Suppressor macrophage treated with lipopolysaccharide for 4 hours (primary cell): ENCODE measurements at places on chromosomes 1 and 21.

- peak; percentile 50 for DNase-seq
These were observed 7.4 kb downstream of the AZIN2 start for GRCh38 chr1:33088119-33088906.

DNA sequence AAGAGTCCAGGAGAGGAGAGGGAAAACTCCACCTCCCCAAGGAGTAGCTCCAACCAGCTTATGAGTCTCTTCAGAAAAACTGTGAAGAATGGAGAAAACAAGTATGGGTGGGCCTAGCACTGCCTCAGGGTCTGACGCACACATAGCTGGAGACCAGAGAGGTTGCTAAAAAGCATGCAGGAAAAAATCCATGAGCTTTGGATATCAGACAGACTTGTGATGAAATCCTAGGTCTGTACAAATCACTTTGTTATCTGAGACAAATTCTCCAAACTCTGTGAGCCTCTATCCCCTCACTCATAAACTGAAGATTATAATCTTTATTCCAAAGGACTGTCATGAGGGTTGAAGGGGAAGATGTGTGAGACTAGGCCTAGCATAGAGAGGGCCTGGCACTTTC, 141.5 kb upstream of the FGGY start:
- DNase-seq: no peak

DNA sequence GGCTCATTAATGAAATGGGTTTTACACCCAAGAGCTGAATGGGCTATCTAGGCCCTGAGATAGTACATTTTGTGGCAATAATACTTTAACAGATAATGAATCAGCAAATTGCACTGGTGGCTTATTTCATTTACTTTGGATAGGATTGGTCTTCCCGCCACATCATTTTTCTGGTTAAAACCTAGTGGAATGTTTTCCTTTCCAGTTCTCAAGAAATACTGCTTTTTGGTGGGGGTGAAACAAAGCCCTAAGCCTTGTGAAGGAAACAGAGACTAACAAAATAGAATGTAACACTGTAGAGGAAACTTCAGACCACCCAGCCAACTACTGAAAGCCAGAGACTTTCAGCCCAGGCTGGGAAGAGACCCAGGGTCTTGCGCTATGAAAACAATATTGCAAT, 172.2 kb downstream of the HHIPL2 start:
- DNase-seq: no peak

DNA sequence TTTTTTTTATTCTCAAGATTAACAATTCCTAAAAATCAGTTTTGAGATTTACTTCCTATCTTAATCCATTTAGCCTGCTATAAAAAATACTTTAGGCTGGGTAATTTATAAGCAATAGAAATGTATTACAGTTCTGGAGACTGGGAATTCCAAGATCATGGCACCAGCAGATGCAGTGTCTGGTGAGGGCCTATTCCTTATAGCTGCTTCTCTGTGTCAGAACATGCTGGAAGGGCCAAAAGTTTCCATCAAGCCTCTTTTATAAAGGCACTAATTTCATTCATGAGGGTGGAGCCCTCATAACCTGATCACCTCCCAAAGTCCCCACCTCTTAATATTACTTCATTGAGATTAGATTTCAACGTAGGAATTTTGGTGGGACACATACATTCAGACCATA, 41.7 kb downstream of the RNF2 start:
- no peak for DNase-seq

- DNase-seq: no peak
These were observed at the start of gene KIRREL1 for GRCh38 chr1:157993147-157993917. Gene KIRREL1 (plus strand): TSS chr1:157993645. CDS start chr1:157993677, 32 bp downstream.

- peak; percentile 82 for DNase-seq
These were observed 126.7 kb upstream of the POU3F1 start for GRCh38 chr1:38173157-38173831.

GRCh38 chr1:64572222-64572900, 102.4 kb downstream of the CACHD1 start:
- no peak for DNase-seq

GRCh38 chr1:173415490-173415889, 61.6 kb upstream of the PRDX6 start:
- no peak for DNase-seq

DNA sequence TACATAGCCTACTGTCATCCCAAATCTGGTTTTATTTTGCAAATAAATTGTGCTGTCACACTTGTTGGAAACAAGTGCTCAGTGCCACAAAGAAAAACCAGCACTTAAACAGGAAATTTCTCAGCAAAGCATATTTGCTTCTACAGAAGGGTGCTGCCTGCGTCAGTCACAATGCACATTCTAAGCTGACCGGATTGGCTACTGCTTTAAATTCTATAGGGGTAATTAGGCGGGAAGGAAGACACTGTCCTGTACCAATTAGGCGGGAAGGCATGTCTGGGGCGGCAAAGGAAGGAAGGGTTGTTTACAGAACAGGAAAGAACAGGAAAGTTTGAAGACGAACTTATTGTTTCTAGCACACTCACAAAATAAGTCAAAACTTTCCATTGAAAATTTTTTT, 2.8 kb downstream of the IFI16 start:
- DNase-seq: peak; percentile 89

GRCh38 chr1:3599816-3600215, 11.5 kb downstream of the MEGF6 start:
- no peak for DNase-seq

GRCh38 chr1:69077198-69077597, 490.5 kb upstream of the LRRC7 start:
- no peak for DNase-seq

GRCh38 chr21:44333509-44334328, 5.5 kb downstream of the CFAP410 start:
- no peak for DNase-seq

DNA sequence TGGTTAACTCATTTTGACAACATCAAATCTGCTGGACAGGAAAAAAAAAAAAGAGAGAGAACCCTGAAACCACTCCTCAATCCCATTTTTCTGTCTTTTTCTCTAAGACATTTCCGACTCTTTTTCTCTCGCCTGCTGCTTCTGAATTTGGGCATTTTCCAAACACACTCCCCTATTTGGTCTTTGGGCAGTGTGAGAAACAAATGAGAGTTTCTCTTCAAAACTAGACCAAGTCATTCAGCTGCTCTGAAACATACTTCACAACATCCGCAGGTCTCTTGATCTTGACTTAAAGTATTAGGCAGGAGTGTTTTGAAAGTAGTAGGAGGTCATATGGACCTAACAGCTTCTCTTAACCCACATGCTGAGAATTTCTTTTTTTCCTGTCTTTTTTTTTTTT, 364.8 kb upstream of the ESRRG start:
- no peak for DNase-seq

DNA sequence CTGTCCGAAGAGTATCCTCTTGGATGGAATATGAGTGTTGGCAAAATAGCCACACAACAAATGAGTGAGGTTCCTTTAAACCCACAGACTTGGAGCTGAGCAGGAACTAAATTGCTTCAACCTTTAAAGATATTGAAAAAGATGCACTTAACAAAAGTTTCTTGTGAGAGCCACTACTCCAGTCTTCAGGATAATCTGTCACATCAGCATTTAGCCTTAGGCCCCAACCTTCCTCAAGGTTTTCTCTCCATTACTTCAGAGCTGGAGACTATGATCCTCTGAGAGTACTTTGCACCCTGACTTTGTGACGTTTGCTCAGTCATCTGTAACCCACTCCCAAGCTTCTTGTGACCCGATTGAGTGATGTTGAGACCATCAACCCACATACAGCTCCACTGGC, 212.8 kb downstream of the LRRC40 start:
- DNase-seq: no peak

DNA sequence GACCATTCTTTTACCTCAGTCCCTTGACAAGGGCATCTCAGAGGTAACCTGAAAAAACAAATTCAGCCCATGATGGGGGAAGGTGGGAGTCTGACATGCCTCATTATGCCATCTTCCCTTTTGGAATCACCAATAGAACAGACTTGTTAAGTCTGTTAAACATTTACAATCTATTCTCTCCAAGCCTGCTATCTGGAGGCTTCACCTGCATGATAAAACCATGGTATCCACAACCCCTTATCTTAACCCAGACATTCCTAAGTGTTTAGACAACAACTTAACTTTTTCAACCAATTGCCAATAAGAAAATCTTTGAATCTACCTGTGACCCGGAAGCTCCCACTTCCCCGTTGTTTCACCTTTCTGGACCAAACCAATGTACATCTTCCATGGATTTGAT, 233.0 kb upstream of the CACYBP start:
- DNase-seq: no peak

DNA sequence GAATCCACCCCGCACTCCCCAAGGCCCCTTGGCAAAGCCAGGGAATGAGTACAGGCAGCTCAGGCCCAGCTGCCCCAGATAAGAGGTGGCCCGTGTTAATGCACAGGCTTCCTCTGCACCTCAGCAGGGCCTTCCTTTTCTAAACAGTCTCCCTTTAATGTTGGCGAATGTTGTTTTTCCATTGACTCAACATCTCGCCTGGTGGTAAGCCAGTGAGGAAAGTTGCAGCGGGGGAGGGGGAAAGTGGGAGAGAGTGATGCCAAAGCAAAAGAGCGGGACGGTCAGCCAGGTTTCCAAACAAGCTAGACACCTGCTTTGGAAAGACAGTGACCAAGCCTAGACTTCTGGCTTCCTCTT, 10.3 kb upstream of the PROX1 start:
- DNase-seq: no peak

DNA sequence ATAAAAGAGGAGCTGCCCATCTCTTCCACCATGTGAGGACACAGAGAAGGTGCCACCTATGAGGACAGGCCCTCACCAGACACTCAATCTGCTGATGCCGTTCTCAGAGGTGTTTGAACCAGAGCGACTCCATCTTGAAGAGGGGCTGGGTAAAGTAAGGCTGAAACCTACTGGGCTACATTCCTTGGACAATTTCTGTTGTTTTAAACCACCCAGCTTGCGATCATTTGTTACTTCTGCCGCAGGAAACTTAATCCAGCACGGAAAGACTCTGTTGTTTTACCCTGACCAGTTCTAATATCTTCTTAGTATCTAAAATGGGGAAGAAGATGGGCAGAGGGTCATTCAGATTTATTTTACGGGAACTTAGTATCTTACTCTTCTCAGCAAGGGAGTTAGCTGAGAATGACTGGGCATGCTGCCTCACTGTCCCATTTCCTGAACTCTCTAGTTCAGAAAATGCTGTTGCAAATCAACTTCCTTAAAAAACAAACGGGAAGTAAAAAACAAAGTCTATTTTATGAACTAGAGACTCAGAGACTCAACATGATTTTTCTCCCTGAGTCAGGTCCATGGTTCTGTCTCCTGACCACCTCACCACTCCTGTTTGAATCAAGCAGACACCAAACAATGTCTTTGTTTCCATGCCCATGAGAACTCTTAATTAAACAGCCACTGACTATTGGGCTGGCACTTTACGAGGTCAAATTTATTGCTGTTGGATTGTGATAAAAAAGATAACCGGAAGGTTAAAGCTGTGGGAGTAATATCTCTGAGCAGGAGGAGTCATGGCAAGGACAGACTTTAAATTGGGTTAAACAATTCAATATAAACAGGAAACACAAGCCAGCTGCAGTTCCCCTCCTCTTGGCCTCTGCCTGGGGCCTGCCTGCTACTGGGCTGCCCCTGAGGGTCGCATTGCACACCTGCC, 23.8 kb upstream of the IFNAR1 start:
- peak; percentile 95 for DNase-seq

DNA sequence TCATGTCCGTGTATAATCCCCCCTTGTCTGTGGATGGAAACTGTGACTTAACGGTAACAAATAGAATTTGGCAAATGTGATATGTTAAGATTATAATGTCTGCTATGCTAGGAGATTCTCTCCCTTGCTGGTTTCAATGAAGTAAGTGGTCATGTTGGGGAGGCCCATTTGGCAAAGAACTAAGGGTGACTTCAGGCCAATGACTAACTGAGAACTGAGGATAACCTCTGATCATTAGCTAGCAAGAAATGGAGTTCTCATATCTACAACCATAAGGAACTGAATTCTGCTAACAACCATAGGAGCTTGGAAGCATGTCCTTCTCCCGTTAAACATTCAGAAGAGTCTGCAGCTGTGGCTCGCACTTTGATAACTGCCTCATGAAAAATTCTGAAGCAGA, 2.3 kb downstream of the IFI44L start:
- peak; percentile 53 for DNase-seq

DNA sequence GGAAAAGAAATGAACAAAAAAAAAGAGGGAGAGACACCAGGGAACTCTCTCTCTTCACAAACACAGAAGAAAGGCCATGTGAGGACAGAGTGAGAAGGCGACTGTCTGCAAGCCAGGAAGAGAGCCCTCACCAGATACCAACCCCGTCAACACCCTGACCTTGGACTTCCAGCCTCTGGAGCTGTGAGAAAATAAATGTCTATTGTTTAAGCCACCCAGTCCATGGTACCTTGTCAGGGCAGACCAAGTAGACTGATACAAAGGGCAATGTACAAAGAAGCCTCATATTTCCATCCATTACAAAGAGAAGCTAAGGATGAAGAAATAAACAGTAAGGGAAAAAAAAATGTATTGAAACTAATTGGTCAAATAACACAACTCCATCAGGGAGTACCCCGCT, 146.6 kb downstream of the ZNF281 start:
- no peak for DNase-seq

DNA sequence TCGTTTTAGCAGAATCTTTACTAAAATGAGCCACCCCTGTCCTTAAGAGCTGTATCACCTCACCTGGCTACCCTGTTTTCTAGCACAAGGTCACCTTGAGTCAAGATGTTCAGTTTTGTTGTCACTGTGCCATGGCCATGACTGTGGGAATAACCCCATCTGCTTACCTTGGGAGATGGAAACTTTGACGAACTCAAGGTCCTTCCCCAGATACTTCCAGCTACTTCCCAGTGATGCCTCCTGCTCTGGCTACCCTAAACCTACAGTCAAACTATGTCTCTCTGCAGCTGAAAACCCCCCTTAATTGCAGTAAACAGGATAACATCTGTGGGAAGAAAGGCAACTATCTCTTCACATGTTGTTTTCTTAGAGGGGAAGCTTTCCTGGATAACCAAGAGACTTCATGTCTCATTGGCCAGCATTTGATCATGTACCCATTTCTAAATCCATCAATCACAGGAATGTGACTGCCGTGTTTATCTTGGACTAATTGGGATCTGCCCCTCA, 89.5 kb upstream of the C1orf21 start:
- no peak for DNase-seq

DNA sequence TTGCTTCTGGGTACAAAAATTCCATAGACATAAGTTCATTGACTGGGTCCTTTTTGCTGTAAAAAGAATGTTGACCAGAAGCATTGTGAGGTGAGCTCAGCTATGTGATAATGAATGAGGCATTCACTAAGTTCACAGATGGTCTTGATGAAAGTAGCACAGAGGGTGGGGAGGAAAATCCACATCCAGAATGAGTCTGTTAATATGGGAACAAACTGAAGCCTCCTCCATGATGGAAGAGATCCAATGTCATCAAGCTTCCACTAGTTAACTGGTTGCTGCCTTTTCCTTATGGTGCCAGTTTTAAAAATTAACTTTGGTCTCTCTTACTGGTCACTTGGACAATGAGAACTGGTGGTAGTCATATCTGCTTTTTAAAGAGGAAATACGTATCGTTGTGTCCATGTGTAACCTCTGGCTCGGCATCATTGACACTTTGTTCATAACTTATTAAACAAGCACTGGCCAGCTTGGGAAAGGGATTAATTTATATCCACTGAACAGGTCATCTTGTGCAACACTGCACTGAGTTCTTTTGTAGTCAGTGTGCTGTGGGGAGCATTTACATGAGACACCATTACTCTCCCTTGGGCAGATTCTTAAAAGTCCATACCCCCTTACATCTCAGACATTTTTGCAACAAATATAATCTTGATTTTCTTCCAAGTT, 88.6 kb downstream of the ADAMTS1 start:
- no peak for DNase-seq
